ENCODE measurements at places on chromosomes 7 and 10. TPM values are rescaled to one million over a fixed set of nuclear protein-coding genes. Genes with fewer than 3 reads are reported as not detected.
A peak's percentile ranks its signal among the peaks of the same experiment; 100 is the strongest.

Gene PPP1R3C
- 2.8 TPM for total RNA-seq

DNA sequence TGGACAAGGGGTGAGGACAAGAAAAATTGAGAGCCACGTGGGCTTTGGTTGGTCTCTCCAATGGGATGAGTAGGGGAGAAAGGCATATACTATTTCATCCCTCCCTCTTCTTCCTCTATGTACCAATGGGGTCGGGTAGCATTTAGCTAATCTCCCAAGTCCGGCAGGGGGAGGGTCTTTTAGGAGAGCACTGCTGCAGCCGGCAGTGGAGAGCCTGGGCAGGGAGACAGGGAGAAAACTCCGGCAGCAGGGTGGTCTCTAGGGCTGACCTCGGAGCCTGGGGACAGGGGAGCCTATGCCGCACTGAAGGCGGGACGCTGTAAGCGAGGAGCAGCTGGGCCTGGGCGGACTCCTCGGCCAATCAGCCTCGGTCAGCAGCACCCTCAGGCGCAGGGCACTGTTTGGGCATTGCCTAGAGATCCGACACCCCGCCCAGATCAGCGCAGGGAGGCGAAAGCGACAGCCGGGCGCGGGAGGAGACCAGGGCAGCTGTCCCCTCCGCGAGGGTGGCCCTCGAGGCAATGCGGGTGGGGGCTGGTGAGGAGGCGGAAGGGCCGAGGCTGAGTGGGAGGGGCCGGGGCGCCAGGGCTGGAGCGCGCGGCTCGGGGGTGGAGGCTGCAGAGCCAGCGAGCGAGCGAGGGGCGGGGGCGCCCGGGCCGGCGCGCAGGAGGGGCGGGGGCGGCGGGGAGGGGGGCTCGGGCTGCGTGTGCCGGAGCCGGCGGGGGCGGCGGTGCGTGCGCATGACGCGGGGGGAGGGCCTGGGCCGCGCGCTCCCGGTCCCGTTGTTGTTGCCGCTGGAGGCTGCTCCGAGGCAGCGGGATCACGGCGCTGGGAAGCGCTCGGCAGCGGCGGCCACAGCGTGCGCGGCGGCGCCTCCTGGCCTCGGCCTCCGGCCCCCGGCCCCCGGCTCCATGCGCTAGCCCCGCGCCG lies at the start of gene AGAP3:
Gene AGAP3 (plus strand): TSS at position 785 of the 930 bp plus-strand sequence. CDS start 267 bp downstream, outside the sequence.
- peak; percentile 83 for DNase-seq

DNA sequence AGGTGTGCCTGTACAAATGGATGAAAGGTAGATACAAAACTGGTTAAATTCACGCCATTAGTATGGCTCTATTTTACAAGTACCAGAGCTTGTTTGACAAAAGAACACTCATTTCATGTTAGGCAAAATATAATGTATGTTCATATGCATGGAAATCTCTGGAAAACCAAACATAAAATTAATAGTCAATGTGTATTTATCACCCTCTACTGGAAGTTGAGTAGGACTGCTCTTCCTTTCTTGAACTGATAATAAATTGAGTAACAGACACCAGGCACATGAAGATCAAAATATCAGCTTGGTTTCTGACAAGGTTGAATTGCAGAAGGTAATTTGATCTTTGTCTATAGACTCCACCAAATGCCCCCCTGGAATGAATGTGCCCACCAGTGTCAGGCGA lies 19.8 kb upstream of the AKR1B1 start:
- no peak for DNase-seq

DNA sequence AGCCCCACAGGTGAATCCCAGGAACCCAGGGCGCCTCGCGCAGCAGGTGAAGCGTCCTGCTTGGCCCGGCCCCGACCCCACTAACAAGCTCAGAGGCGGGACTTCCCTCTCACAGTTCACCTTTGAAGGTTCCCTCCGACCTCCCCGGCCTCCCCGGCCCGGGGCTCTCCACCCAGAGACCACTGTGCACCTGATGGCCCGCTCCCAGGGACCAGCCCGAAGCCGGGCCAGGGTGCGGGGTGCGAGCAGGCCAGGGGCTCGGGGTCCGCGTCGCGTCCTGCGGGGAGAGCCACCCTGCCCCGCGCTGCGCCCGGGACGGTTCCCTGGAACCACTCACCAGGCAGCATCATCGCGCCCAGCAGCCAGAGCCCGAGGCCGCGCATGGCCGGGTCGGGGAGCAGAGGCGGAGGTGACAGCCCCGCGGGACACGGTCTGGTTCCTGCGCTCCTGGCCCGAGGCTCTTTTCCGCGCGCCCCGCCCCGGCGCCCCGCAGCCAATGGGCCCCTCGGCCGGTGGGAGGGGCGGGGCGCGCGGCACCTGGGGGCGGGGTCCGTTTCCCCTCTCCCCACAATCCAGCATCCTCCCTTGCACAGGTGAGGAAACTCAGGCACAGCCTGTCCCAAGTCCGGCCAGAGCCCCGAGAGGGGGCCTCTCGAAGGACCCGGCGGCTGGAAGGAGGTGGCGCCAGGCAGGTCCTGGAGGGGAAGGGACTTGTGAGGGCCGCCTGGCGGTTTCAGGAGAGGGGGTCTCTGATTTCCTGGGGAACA lies at the start of gene ADAM8:
Gene ADAM8 (minus strand): TSS at position 434 of the 767 bp plus-strand sequence. CDS start 51 bp downstream, at position 383.
- DNase-seq: peak; percentile 87

- DNase-seq: no peak
Observed at GRCh38 chr7:28989211-28989980, 31.3 kb upstream of the TRIL start.

Measured in WTC11 (cell line).